ENCODE measurements at places on chromosomes 5 and 9.

DNA sequence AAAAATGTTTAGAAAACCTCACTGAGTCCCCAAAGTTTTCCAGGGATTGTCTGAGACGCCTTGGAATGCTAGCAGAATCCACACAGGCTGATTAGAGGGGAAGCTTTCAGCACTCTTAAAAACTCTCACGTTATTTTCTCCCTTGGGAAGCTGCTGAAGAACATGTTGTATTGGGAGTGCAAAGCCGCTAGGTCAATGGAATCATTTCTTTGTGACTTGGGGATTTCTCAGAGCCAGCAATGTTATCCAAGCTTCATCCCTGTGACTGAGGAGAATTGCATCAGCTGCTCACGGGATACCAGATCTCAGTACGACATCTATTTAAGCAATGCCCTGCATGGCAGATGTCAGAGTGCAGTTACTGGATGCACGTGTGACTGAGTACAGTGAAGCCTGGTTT lies 426.4 kb upstream of the MPDZ start:
- no peak for DNase-seq

- DNase-seq: no peak
Measured at GRCh38 chr9:4422495-4422894, 67.8 kb upstream of the SLC1A1 start.

GRCh38 chr5:138068742-138069600 lies 14.9 kb upstream of the WNT8A start:
- peak; percentile 60 for DNase-seq

- DNase-seq: no peak
Measured at GRCh38 chr9:94638335-94639060, 820 bp downstream of the FBP1 start.

- DNase-seq: no peak
Measured at GRCh38 chr5:159539678-159540077, 209.4 kb upstream of the IL12B start.

- DNase-seq: no peak
Measured at GRCh38 chr5:23385036-23385435, 122.4 kb upstream of the PRDM9 start.

DNA sequence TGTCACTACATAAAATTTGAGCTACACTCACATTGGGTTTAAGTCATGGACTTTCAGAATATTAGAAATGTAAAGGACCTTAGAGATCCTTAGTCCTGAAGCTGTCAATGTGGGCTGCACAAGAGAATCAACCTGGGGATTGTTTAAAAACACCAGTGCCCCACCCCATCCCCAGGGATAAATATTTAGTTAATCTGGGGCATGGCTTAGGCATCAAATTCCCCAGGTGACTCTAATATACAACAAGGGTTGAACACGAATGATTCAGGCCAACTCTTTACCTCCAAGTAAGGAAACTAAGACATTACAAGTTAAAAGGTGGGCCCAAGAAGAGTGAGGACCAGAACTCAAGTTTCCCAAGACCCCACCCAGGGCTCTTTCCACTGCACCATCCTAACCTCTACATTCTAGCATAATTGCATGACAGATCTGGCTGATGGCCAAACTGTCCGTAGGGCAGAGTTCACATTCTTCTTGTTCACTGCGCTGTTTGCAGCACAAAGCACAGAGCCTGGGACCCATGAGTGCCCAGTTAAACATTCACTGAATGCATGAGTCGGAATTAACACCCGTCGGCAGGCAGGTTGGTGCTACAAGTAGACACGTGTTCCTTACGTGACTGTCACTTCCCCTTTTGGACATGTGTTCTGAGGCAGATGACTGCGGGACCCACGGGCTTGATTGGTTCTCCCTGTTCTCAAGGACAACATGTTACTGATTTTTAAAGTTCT lies 25.2 kb downstream of the CYFIP2 start:
- peak; percentile 63 for DNase-seq

DNA sequence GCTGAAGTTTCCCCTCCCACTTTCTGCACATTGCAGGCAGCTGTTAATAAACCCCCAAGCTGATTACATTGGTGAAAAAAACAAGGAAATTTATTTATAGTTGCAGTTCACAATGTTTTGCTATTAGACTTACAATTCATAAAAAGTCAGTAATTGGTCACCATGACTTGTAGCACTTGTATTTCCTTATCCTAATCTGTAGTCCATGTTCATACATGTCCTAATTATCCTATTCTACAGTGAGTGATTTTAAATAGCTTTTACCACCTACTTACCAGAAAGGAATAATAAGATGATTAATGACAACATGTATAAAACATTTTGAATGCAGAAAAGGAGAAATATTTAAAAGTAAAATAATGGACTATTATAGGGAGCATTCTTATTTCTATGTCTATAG lies 760.0 kb upstream of the RIOK2 start:
- DNase-seq: no peak

DNA sequence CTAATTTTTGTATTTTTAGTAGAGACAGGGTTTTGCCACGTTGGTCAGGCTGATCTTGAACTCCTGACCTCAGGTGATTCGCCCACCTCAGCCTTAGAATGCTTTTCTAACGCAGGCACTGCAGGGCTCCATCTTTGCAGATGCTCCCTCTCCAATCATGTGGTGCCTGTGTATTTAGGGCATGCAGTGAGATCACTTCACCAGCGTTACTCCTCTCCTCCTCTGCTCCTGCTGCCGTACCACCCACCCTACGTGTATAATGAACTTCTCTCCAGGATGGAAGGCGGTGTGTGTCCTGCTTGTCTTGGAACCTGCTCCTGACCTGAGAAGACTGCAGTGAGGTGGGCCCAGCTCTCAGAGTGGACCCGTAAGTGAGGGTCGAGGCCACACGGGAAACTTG lies 13.6 kb upstream of the CFAP157 start:
- DNase-seq: no peak

DNA sequence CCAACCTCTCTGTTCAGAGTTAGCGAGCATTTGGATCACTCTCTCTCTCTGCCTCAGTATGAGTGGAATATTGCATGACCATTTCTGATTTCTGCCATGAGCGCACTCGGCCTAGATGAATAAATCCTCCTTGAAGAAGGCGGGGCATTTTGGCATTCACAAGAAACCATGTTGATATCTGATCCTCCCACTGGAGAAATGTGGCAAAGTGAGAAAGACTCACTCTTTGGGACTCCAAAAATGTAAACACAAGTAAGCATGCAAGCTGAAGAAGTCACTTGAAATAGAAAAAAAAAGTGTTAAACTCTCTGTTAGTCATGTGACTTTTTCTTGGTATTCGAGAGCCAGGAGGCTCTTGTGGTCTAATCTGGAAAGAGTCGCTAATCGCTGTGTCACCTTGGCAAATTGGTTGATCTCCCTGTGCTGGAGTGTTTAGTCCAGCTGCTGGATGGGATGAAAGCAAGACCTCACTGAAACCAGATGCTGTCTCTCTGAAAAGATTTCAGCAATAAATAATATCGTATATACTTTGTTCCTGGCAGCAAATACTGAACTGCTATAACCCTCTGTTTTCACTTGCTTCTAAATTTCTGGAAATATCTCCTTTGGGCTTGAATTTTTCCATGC lies 95.5 kb downstream of the GHR start:
- no peak for DNase-seq

DNA sequence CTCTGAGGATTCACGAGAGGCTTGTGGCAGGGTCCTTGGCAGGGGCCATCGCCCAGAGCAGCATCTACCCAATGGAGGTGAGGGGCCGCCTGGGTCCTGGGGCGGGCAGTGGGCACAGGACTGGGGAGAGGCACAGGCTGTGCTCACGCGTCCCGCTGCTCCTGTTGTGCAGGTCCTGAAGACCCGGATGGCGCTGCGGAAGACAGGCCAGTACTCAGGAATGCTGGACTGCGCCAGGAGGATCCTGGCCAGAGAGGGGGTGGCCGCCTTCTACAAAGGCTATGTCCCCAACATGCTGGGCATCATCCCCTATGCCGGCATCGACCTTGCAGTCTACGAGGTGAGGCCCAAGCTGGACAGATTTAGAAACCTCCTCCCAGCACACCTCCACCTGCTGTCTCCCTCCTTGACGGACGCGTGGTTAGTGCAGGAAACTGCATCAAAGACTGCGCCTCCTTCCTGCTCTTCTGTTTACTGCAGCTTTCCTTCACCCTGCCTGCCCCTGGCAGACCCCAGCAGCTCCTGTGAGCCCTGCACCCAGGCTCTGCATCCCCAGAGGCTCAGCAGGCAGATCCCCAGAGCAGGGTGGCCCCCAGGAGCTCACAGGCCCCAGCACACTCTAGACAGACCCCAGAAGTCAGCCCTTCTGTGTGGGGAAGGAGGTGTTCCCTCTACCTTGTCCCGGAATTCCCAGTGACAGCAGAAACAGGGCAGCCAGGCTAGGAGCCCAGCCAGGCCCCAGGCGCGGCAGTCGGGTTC lies 21.2 kb downstream of the PTGES2 start:
- DNase-seq: no peak

GRCh38 chr5:84378961-84379360 lies 5.7 kb downstream of the EDIL3 start:
- no peak for DNase-seq

- no peak for DNase-seq
Measured at GRCh38 chr9:108474356-108474755, 381.4 kb downstream of the ACTL7B start.

DNA sequence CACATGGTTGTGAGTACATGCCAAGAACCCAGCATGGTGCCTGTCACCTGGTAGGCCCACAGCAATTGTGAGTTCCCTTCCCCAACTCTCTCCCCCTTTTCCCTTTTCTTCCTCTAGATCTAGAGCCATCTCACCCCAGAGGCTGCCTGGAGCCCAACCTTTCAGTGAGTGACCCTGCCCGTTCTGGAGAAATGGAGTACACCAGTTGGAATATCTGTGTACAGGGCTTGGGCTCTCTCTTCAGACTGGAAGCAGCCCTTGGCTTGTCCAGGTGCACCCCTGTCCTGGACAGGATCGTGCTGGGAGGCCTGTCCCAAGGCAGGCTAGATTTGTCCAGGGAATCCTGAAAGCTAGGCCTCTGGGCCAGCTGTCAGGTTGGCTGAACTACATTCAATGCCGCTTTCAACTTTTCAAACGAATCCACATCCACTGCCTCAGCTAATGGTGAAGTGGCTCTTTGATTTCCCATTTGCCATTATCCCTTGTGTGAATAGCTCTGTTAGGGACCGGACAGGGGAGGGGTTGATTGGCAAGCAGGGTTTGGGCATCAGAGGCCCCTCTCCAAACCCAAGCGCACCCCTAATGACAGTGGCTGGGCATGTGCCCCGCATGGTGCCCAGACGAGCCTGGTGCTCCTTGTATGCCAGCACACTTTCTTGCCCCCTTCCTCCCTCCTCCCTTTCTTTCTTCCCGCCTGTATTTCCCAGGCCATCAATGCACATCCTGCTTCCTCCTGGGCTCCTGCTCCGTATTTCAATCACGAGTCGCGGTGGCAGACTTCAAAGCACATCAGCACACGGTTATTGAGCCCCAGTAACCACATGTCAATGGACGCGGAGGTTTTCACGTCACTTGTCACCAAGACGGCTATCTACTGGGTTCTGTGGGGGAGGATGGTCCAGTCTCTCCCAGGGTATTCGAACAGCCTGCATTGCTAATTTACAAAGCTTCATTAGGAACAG lies 211.2 kb downstream of the DAB2IP start:
- DNase-seq: no peak

DNA sequence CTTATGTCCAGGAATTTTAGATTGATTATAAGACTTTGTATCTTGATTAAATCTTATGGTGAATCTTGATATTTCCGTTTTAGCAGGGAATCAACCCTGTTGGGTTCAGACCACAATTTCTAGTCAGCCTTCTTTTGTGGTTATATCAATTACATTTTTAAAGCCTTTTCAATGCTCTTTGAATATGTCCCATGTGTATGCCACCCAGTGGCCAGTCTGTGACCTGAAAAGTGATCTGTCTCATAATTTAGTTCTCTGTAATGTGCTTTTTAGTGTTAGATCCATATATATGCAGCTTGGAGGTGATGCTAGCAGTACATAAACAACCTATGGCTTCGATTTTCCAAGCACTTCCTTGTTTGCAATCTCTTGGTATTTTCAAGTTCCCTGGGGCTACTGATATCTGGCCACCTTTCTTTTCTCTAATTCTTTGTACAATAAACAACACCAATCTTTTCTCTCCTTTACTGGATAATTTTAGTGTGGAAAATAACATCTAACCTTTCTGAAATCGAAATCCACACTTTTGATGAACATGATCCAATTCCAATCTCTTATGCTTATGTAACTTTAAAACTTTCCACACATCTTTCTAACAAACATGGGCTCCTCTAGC lies 28.8 kb downstream of the PDE8B start:
- no peak for DNase-seq

- DNase-seq: no peak
Measured at GRCh38 chr9:4538107-4538506, 47.8 kb downstream of the SLC1A1 start.

GRCh38 chr9:134488331-134489280 lies 153.0 kb upstream of the COL5A1 start:
- DNase-seq: peak; percentile 10

- DNase-seq: no peak
Measured at GRCh38 chr5:67094476-67095300, 101.9 kb downstream of the CD180 start.

DNA sequence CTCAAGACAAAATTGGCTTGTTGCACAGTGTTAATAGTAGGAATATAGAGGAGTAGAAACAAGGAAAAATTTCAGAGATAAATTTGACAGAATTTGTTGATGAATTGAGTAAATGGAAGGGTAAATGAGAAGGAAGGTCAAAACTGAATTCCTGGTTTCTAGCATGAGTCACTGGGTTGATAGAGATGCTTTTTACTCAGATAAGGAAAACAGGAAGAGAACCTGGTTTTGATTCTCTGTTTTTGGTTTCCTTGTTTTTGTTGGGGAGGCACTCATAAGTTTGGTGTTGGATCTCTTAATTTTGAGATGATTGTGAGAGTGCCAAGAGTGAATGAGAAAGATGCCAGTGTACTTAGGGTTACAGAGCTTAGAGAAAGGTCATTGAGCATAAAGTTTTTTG lies 7.1 kb downstream of the LRRC70 start:
- no peak for DNase-seq

GRCh38 chr5:124652514-124652819 lies 94.0 kb downstream of the ZNF608 start:
- no peak for DNase-seq

- no peak for DNase-seq
Measured at GRCh38 chr5:32217886-32218396, 43.8 kb upstream of the GOLPH3 start.

- no peak for DNase-seq
Measured at GRCh38 chr9:87850391-87850790, 32.3 kb upstream of the SPATA31E1 start.

Measured in CD4-positive, alpha-beta T cell treated with Interleukin-15 for 1 hour (primary cell).